ENCODE measurements at places on chromosomes 12 and 14.

GRCh38 chr14:26217778-26218177 lies 380.1 kb downstream of the NOVA1 start:
- no peak for DNase-seq

DNA sequence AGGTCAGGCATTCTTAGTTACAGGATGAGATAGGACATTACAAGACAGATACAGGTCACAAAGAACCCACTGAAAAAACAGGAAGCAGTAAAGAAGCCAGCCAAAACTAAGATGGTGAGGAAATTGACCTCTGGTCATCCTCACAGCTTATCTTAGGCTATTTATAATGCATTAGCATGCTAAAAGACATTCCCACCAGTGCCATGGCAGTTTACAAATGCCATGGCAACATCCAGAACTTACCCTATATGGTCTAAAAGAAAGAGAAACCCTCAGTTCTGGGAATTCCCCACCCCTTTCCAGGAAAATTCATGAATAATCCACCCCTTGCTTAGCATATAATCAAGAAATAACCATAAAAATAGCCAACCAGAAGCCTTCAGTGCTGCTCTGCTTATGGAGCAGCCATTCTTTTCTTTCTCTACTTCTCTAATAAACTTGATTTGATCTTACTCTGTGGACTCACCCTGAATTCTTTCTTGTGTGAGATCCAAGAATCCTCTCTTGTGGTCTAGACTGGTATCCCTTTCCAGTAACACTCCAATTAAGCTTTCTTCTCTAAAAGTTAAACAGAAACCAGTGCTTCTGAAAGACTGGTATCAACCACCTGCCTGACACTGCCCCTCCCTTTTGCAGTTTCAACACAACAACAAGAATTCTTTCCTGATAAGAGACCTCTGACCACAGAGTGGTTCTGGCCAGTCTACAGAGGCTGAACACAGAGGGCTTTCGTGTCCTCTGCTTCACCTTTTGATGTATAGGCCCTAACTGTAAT lies 86.9 kb downstream of the BCAT1 start:
- no peak for DNase-seq

GRCh38 chr12:98437806-98438595 lies 77.4 kb upstream of the TMPO start:
- DNase-seq = no peak

- peak; percentile 32 for DNase-seq
Measured at GRCh38 chr12:53381731-53382630, 2.0 kb downstream of the SP1 start.

DNA sequence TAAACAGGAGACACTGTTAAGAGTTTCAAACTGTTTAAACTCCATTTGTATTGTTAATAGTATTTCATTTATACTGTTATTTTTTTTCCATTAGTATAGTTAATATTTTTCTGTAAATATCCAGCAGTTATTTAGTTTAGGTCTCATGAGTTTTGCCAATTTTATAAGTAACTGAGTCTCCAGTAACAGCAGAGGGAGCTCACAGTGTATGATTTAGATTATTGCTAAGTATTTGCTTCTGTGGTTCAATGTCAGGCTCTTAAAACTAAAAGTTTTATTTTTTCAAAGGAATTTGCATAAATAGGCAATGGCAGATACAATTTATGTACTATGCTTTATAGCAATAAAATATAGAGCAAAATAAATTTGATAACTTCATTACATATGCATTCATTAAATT lies 209.7 kb downstream of the ATXN7L3B start:
- DNase-seq = no peak

- no peak for DNase-seq
Measured at GRCh38 chr12:76552343-76552938, 7.1 kb downstream of the OSBPL8 start.

GRCh38 chr12:44510510-44510909 lies 365.6 kb downstream of the NELL2 start:
- no peak for DNase-seq

DNA sequence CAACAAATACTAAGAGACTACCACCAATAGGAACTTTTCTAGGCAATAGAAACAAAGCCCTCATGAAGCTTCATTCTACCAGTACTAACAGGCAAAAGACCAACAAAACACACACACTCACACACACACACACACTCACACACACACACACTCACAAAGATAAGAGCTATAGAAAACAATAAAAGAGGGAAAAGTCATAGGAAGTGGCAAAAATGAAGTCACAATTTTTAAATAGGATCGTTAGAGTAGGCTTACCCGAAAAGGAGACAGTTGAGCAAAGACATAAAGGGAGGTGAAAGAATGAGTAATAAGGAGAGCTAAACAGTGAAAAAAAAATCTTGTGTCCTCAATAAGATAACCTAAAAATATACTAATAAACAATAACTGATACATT lies 66.5 kb downstream of the C2CD5 start:
- no peak for DNase-seq

DNA sequence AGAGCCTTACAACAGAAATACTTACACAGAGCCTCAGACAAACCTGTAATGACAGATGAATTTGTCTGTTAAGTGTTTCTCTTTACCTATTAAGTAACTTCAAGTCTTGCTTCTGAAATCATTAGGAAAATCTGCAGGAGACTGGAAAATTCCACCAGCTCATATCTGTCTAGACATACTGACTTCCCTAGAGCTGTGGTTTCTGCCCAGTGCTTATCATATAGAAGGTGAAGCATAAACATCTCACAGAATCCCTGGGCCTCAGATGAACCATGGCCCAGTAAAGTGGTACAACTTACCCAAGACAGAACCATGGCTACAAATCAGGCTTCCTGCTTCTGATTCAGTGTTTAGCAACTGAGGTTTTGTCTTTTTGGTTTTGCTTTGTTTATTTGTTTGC lies 91.6 kb downstream of the EGLN3 start:
- no peak for DNase-seq

DNA sequence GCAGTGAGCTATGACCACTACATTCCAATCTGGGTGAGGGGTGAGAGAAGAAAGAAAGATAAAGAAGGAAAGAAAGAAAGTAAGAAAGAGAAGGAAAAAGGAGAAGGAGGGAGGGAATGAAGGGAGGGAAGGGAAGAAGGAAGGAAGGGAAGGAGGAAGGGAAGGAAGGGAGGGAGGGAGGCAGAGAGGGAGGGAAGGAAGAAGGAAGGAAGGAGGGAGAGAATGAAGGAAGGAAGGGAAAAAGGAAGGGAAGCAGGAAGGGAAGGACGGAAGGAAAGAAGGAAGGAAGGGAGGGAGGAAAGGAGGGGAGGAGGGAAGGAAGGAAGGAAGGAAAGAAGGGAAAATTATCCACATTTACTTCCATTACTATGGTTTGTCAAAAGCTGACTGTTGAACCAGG lies 39.4 kb upstream of the HOXC13 start:
- DNase-seq = no peak

GRCh38 chr12:75959060-75959459 lies 72.5 kb downstream of the PHLDA1 start:
- DNase-seq = no peak

DNA sequence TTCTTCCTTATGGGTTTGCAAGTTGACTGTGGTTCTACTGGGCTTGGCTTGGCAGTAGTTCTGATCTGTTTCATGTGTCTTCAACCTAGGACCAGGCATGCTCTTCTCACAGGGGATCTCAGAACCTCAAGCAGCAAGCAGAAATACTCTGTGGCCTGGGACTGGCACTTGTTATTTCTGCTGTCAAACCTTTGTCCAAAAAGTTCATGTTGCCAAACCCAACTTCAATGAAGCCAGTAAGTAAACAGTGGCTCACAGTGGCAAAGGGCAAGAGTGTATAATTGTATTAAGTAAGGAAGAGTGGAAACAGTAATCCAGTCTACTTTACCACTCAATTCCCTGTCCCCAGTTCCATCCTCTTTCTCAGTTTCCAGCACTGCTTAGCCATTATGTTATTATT lies 15.7 kb upstream of the HMGA2 start:
- DNase-seq = no peak

DNA sequence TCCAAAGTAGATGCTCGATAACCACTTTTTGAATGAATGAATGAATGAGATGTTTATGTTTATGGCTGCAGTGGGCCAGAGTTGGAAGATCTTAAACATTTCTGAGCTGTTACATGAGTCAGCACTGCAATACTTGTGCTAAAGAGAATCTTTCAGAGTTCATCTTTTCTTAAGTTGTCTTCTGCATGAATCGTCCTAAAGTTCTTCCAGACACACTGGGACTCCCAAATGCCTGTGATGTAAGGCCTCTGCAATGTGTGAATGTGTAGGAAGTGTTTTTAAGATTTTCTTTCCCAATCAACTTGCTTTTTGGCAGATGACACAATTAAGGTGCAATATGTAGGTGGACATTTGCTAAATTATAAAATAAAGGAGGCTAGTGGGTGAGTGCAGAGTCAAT lies 50.3 kb upstream of the TRIM9 start:
- no peak for DNase-seq

- no peak for DNase-seq
Measured at GRCh38 chr12:31773223-31773750, 44.5 kb upstream of the AMN1 start.

GRCh38 chr12:42946871-42947381 lies 357.4 kb upstream of the PRICKLE1 start:
- DNase-seq = no peak

- DNase-seq = no peak
Measured at GRCh38 chr14:54672181-54672580, 105.3 kb downstream of the SAMD4A start.

- DNase-seq = no peak
Measured at GRCh38 chr14:80212023-80212397, 706 bp upstream of the DIO2 start.

GRCh38 chr14:73700325-73700724 lies 13.9 kb downstream of the PNMA1 start:
- DNase-seq = no peak

GRCh38 chr14:86203843-86204242 lies 673.9 kb downstream of the FLRT2 start:
- no peak for DNase-seq
